MCF 10A (cell line): ENCODE measurements at places on chromosomes 11 and 22. TPM values are rescaled to one million over a fixed set of nuclear protein-coding genes. Genes with fewer than 3 reads are reported as not detected.

GRCh38 chr11:27242591-27242990 lies 120.4 kb downstream of the CCDC34 start:
- DNase-seq, result no peak
- no peaks in the 10 kb centered on the region for H3K4me1 ChIP-seq
- no peak overlapping the region for H3K4me3 ChIP-seq
- H3K36me3 ChIP-seq, result no peaks in the 10 kb centered on the region
- no peaks in the 10 kb centered on the region for H3K27me3 ChIP-seq
- H3K27ac ChIP-seq, result no peak overlapping the region

DNA sequence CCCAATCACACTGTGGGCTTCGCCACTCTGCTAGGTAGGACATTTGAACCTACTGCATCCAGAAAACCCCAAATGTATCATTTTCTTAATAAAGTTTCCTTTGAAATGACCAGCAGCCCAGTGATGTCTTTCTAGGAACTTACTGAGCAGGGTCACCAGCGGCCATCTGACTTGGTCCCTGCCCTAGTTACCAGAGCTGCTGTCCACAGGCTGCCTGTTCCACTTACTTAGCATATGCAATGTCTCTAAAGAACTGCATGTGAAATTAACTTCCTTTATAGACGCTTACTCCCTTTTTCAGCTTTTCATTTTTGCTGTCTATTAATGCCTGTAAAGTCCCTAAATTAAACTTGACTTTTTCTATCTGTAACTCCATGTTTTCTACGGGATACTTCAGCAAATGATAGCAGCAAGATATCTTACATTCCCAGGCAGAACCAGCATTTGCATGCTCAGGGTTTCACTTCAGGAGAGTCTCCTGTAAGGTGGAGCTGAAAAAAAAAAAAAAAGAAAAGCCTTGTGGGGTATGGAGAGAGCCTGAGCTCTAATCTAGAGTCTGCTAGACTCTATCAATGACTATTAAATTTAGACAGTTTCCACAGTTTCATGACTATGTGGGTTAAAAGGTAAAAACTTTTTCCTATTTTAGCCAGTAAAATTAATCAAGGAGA lies 125.0 kb downstream of the FAT3 start:
- no peaks in the 10 kb centered on the region for H3K4me1 ChIP-seq
- H3K36me3 ChIP-seq, result no peaks in the 10 kb centered on the region
- no peaks in the 10 kb centered on the region for H3K27me3 ChIP-seq
- DNase-seq, result no peak
- no peak overlapping the region for H3K27ac ChIP-seq

Gene SORL1
- 5.9 and 6.2 TPM in 2 replicates for total RNA-seq

DNA sequence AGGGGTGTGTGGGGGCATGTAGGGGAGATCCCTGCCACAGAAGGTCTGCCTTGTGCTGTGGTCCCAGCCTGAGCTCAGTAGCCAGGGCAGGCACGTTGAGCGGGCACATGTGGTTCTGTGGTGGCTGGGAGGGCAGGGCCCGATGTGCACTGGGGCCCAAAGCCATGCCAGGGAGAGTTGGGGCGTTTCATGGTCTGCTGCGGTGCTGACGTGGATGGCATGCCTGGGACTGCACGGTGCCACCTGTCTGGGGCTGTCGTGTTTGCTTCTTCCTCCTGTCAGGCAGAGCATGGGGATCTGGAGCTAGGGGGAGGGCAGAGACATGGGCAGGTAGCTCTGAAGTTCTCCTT lies 19.3 kb downstream of the PPIL2 start:
- no peak overlapping the region for H3K4me3 ChIP-seq
- no peaks in the 10 kb centered on the region for H3K4me1 ChIP-seq
- H3K27me3 ChIP-seq, result no peaks in the 10 kb centered on the region
- H3K36me3 ChIP-seq, result peaks cover 28% of the 10 kb centered on the region
- no peak for DNase-seq

DNA sequence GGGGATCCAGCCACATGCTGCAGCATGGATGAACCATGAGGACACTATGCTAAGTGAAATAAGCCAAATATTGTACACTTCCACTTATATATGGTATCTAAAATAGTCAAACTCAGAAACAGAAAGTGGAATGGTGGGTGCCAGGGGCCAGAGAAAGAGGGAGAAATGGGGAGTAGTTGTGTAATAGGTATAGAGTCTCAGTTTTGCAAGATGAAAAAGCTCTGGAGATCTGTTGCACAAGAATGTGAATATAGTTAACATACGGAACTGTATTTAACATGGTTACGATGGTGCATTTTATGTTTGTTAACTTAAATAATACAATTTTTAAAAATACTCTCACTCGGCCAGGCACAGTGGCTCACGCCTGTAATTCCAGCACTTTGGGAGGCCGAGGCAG lies 21.2 kb downstream of the GDPD5 start:
- no peak for DNase-seq
- H3K27ac ChIP-seq, result no peak overlapping the region
- H3K4me1 ChIP-seq, result peaks cover 19% of the 10 kb centered on the region
- H3K27me3 ChIP-seq, result no peaks in the 10 kb centered on the region

DNA sequence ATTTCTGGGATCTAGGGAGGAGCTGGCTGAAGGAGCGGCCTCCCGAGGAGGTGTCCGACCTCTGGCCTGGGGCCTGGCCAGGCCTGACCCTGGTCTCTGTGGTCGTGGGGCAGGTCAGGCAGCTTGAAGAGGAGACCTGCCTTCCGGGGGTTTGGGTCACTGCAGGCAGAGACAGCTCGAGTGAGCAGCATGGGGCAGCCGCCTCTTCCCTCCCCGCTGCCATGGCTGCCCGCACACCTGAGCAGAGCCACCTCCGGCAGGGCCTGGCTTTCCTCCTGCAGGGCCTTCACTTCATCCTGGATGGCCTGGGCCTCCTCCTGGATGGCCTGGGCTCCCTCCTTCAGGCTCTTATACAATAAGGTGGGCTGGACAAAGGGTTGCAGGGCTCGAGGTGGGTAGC lies 8.0 kb upstream of the NAALADL1 start:
- no peak overlapping the region for H3K4me3 ChIP-seq
- H3K27me3 ChIP-seq, result no peaks in the 10 kb centered on the region
- no peak for DNase-seq
- H3K27ac ChIP-seq, result no peak overlapping the region
- peaks cover 5% of the 10 kb centered on the region for H3K4me1 ChIP-seq

DNA sequence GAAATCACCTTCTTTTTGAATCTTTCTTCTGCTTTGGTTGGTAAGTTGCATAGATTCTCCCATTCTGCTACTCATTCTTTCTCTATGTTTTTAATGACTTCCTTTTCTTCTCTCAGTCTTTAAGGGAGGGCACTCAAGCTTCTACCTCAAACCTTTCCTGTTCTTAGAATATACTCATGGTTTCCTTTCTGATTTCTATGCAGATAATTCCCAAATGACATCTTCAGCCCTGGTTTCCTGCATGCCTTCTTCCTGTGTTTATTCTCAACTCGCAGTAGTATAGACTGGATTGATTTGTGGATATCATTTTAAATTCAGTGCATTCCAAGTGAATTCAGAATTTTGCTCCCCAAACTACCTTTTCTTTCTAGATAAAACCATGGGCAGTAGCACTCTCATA lies 803.6 kb downstream of the METTL15 start:
- H3K4me3 ChIP-seq, result no peak overlapping the region
- H3K36me3 ChIP-seq, result no peaks in the 10 kb centered on the region
- peaks cover 13% of the 10 kb centered on the region for H3K4me1 ChIP-seq
- no peaks in the 10 kb centered on the region for H3K27me3 ChIP-seq
- no peak for DNase-seq
- no peak overlapping the region for H3K27ac ChIP-seq

Gene ZW10
- 14.7 and 14.9 TPM in 2 replicates for total RNA-seq
